ENCODE measurements at places on chromosomes 16 and 17.

- DNase-seq = no peak
Observed at GRCh38 chr16:88992351-88993165, 15.6 kb upstream of the CBFA2T3 start.

DNA sequence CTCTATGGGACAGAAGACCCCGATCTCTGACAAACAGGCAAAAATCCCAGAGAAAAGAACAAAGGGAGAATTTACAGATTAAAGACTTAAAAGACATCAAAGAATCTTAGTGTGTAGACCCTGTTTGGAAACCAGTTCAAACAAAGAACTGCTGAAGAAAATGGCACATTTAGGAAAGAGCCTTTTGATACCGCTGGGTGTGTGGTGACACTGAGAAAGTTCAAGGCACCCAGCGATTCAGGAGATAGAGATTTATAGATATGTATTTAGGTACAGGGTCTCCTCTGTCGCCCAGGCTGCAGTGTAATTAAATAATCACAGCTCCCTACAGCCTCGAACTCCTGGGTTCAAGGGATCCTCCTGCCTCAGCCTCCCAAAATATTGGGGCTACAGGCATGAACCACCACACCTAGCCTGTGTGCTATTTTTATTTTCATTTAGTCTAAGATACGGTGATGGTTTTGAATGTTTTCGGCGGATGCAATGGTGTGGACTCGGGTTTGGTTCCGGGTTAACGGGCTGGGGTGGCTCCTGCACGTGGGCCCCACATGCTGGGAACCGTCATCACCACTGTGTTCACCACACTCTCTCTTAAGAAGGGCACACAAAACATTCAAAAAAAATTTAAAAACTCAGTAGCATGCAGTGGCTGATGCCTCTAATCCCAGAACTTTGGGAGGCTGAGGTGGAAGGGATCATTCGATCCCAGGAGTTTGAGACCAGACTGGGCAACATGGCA is 114.0 kb downstream of the ZNF778 start:
- no peak for DNase-seq

DNA sequence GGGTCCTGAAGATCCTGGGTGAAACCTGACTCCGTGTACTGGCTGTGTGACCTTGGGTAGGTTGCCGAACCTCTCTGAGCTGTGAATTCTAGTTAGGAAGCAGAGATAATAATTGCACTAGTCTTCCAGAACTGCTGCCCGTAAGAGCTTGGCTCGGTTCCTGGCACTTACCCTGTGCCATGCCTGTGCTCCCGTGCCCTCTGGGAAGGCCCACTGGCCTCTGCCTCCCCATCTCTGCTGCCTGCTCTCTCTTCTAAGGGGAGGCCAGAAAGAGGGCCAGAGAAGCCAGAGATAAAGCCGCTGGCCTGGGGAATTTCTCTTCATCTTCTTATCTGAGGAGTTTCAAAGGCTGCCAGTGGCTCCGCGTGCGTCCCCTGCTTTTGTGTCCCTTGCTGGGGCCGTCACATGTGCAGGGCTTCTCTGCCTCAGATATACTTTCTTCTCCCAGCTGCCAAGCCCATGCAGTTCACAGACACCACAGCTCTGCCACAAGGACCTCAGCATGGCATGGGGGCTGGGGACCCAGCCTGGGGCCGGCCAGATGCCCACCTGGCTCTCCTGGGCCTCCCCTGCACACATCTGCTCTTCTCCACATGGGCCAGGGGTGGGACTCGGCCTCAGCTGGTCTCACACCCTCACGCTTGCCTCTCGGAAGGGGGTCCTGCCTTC is 145.2 kb downstream of the SDK2 start:
- no peak for DNase-seq

DNA sequence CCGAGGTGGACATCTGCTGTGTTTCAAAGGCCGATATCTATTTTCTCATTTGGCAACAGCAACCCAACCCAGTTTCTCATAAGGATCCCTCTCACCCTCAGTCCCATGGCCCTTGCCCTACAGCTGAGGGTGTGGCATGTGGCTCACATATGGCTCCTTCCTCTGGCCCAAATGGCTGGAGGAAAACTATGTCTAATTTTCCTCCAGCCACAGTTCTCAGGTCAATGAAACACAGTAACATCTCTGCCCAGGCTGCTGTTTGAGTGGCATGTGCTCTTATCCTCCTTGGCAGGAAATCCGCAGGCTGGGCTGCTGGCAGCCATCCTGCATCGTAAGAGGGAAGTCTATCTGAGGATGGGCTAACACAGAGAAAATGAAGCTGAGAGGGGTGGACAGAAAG is 24.1 kb downstream of the SERPINF1 start:
- DNase-seq = no peak

DNA sequence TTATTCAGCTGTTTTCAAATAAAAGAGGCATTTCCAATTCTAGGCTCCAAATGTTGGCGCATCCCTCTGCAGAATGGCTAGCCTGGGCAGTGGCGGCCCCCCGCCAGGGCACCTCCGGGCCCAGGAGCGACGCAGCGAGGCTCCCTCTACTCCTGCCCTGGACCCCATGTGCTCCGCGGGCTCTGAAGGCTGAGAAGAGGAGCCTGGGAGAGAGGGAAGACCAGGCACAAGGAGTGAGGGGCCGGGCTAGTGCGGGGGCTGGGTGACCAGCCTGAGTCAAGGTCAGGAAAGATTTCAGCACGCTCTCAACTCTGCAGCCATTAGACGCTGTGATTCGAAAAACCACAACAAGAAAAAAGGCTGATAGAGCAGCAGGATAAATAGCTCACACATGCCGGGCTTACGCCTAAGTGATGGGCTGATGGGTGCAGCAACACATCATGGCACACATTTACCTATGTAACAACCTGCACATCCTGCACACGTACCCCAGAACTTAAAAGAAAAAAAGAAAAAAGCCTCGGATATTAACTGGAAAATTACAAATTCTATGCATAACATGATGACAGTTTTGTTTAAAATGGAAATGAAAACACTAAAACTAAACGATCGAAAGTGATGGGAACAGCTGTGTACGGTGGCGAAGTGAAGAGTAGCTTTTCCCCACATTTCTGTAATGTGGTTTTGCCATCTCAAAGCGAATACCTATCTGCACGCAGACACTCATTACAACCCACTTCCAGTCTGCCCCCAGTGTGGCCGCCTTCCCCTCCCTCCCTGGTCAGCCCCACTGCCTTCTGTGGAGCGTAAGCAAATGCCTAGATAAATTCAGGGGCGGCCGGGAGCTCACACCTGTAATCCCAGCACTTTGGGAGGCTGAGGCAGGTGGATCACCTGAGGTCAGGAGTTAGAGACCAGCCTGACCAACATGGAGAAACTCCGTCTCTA is 44.4 kb downstream of the MAP1LC3B start:
- DNase-seq = no peak

DNA sequence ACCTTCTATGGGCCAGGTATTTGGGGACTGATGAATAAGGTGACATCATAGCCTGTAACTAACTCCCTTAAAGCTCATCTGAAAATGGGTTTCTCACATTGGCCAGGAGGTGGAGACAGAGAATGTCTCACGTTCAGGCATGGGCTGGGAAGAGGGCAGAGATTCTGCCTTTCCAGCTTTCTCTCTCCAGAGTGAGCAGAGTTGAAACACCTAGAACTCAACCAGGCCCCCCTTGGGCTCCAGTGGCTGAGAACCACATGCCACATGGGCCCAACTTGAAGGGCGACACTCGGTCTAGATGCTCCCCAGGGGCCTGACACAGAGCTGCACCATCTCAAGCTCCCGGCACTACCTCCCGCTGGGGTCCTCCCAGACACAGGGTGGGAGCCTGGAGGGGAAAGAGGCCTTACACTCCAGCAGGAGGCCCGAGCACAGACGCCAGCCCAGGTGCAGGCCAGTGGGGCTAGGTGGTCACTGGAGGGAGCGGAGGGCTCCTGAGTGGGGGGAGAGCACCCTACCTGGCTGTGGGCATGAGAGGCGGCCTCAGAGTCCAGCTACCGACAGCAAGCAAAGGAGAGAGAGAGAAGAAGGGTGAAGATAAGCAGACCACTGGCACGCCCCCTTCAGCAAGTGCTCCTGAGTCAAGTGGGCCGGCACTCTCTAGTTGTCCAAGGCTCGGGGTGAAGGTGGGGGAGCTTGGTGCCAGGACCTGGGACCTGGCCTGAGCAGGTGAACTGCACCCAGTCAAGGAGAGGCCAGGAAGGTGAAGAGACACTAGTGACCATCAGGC is 55.9 kb downstream of the MYO18A start:
- no peak for DNase-seq

DNA sequence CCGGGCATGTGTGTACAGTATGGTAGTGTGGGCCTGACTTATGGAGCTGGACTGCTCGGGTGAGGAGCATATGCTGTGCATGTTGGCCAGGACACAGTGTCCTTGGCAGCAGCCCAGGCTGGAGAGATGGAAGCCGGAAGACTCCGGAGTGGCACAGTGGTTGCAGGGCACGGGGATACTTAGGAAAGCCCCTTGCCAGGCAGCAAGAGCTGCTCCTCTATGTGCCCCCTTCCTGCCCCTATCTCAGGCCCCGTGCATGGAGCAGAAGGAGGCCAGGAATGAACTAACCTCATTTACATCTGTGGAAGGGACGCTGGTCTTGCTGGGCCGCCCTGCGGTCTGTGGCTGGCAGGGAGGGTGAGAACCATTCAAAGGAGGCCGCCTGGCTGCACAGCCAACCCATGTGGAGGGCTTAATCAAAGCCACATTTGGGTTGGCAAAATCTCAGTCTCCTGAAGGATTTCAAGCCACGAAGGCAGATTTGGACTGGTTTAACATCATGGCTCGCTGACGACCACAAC is 32.2 kb upstream of the RCVRN start:
- DNase-seq = no peak

DNA sequence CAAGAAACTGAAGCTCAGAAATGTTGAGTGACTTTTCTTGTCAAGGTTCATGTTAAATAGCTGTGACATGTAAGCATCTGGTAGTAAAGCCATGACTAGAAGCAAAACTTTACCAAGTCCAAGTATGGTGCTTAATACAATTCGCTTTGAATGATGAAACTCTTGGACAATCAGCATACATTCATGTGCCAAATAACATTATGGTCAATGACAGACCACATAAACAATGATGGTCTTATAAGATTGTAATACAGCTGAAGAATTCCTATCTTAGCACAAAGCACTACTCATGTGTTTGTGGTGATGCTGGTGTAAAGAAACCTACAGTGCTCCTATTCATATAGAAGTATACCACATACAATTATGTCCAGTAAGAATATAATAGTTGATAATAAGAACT is 97.1 kb upstream of the RPRML start:
- no peak for DNase-seq

DNA sequence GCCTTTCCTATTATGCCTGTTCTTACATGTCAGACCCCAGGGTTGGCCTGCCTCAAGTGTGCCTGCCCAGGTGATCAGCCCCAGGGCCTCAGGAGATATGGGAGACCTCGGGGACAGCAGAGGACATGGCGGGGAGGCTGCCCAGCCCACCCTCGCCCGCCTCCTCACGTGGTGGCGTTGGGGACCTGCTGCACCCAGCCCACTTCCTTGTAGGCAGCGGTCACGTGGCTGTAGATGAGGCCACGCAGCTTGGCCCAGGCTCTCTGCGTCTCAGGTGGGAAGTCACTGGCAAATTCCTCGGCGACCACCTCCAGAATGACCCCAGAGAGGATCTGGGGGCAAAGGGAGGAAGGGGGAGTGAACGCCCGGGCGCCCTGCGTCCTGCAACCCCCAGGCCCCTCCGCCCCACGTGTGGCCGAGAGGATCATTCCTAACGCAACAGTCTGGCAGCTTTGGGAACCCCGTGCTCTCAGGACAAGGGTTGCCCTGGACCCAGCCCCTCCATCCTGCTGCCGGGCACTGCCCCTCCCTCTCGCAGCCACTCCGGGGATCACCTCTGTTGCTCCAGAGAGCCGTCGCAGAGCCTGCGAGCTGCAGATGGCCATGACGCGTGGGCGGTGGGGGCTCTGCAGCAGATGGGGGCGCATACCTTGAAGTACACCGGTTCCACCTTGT is 6.6 kb downstream of the CYGB start:
- DNase-seq = no peak

DNA sequence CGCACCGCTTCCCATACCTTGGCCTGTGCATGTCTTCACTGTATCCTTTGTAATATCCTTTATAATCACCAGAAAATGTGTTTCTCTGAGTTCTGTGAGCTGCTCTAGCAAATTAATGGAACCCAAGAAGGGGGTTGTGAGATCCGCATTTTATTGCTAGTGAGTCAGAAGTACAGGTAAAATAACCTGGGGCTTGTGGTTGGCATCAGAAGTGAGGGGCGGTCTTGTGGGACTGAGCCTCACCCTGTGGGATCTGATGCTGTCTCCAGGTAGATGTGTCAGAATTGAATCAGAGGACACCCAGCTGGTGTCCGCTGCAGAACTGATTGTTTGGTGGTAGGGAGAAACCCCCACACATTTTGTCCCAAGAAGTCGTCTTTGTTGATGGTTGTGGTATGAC is 382.4 kb downstream of the SNX29 start:
- no peak for DNase-seq

DNA sequence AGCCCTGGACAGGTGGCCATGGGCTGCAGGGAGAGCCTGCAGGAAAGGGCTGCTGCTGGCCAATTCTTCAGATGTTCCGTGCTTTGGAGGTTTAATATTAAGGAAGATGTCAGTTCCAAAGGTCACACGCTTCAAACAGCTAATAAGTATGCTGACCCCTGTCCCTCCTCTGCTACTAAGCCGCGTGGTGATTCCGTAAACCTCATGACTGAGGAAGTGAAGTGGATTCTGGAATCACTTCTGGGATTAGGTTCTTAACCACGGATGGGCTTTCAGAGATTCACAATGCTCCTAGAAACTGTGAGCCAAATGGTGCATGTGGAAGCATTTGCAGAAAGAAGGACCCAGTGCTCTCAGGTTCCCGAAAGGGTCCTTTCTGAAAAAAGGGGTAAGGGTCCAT is 28.5 kb upstream of the ERN1 start:
- no peak for DNase-seq

- DNase-seq = no peak
Observed at GRCh38 chr16:65201511-65201910, 79.6 kb upstream of the CDH11 start.

DNA sequence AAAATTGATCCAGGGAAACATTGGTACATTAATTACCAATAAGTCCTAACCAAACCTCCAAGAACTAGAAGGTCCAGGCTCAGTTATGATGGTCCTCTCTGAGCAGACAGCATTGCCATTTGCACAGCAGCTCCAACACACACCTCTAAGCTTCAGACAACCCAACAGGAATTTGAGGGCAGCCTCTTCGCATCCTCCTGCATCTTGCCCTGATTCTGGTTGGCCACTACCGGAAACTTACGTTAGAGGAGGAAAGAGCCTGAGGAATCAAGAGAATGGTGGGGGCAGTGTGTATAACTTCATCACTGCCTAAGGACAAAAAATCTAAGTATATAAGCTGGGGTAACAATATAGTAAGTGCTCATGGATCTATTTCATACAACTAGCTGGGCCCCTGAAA is 15.7 kb downstream of the FAM117A start:
- no peak for DNase-seq
